ENCODE measurements at places on chromosomes 13 and 19. TPM values are rescaled to one million over a fixed set of nuclear protein-coding genes. Genes with fewer than 3 reads are reported as not detected.

The PHF11 gene
- 8.7 TPM for total RNA-seq

The ZNF749 gene
- total RNA-seq, result 11.5 TPM

The ZNF358 gene
- total RNA-seq, result 8.3 TPM

The PSG2 gene
- not detected for total RNA-seq

The CBLC gene
- total RNA-seq, result 0.13 TPM

Data from dermis microvascular lymphatic vessel endothelial cell (primary cell).